ENCODE measurements at places on chromosomes 1 and 21.

DNA sequence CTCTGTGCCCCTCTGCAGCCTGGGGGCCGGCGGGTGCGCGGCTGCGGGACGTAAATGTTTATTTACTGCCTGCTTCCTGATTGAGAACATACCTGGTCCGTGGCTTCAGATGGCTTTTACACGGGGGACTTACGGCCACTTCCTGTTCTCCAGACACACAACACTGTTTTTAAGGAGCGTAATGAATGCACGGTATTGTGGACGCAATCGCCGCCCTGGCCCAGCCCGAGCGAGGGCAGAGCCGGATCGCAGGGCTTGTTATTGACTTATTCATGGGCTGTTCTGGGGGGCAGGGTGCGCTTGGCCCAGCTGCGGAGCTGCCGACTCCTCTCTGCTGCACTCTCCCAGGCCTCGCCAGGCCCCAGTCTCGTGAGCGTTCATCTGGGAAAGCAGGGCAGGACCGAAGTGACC lies 52.8 kb upstream of the ACTRT2 start:
- DNase-seq, result no peak

DNA sequence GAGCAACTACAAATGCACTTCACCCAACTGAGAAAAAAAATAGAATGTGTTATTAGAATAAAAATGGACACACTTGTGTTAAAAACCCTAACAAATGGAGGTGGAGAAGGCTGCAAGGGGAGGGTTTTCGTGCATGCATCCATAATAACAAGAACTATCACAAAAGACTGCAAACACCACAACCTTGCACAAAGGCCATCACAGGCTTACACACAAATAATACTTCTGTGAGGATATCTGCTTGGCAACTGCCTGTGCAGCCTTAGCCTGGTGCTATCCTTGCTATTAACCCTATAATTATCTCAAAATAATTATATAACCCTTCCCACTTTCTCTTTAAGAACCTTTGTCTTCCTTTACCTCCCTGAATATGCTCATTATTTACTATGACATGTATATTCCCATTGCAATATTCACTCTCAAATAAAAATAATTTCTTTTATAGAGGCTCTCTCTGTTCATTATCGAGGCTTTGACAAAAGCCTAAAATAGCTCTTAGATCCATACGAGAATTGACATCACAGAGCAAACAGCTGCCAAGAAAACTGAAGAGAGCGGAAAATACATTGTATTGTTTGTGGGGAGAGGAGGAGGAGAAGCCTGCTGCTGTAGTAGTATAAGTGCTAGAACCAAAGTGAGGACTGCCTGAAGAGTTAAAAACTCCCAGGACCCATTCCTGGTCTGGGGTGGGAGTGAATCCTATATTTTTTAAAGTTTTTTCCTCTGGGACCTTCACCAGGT lies 1768.7 kb downstream of the BRINP3 start:
- no peak for DNase-seq

GRCh38 chr1:219657186-219657585 lies 44.3 kb upstream of the ZC3H11B start:
- DNase-seq, result no peak

GRCh38 chr1:55555956-55556725 lies 341.0 kb upstream of the USP24 start:
- no peak for DNase-seq

- no peak for DNase-seq
These were observed 1764.3 kb downstream of the NCAM2 start for GRCh38 chr21:22762463-22762862.

DNA sequence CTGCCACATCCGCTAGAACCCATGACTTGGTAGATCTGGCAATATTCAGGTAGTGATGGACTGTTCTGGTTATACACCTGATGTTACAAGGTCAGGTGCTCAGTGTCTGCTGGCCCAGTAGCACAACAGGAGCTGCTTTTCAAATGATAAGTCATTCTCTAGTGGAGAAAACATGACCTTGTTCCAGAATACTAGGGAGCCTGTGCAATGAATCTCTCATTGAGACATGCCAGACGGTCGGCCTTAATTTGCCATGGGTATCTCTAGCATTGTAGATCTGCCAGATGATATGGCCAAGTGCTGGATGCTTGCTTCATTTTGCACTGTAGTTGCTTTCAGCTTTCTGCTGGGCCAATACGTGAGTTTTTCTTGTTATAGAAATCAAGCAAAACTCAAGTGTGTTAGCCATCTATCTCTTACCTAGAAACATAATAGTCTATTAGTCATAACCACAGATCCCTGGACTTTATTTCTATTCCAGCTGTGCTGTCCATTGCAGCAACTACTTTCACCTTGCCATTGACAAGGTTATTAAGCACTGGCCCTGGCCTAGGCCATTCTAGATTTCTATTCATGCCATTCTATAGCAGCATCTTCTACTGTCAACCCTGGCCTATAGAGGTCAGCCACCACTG lies 13.9 kb upstream of the CENPF start:
- no peak for DNase-seq

DNA sequence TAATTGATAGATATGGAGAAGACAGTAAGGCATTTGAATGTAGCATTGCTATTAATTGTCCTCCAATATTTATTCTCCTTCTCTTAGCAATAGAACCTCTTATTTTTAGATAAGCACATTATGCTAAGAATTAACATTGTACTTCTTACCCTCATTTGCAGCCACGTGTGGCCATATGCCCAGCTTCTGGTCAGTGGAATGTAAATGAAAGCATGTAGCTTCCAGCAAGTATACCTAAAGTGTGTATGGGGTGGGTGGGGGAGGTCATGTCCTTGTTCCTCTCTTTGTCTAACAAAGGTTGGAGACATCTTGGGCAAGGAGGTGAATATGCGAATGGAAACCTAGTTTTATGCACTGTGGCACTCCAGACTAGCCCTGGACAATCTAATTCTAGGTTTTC lies 133.6 kb upstream of the HMCN1 start:
- no peak for DNase-seq

- DNase-seq, result no peak
These were observed 22.5 kb upstream of the FCRL5 start for GRCh38 chr1:157574836-157575235.

DNA sequence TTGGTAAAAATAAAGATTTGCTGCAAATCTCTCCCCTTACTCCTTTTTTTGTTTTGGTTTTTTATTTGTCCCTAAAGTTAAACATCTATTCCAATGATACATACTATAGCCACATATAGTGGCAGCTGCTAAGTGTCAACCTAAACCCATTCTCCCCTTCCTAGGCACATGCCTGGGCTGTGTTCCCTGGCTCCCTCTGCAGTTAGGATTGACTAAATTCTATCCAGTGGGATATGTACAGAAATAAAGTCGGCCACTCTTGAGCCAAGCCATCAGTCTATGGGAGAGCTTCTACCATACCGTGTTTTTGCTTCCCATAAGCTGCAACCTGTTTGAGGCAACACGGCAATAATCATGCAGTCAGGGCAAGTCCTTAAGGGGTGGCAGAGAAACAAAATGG lies 23.6 kb downstream of the MCOLN3 start:
- DNase-seq, result no peak

- no peak for DNase-seq
These were observed 581.1 kb upstream of the PLXNA2 start for GRCh38 chr1:208825300-208825699.

DNA sequence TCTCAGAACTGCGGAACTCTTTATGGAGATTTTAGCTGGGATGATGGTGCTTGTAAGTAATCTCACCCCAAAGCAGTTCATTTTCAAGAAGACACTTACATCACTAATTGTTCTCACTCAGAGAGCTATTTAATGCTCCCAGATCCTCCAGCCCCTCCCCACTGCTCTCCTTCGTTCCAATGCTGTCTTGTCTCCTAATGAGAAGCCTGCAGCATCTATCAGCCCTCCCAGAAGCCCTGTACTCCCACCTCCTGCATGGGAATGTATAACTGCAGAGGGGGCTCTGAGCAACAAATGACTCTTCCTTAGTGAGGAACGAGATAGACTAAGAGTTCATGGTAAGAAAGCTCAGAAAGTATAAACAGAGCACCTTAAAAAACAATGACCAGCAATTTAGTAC lies 377.4 kb upstream of the RUNX1 start:
- no peak for DNase-seq
